Hematopoietic multipotent progenitor cell treated with erythropoietin and hydrocortisone succinate and interleukin-3 and kit ligand, for 15 days (in vitro differentiated cells): ENCODE measurements at places on chromosomes 4 and X.

DNA sequence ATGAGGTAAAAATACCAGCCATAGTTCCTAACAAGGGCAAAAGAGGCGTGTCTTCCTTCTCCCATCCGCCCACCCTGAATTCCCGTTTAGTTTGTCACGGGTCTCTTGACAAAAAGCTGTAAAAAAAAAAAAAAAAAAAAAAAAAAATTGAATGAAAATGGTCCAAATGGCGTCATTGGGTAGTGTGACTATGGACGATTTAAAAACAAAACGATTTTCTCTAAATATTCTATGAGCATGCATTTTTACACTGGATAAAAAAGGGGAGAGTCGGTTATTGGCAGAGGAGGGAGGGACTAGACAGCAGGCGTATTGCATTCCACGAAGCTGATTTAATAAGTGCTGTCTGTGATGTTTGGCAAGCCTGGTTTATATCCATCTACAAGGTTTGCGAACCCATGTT is at the start of gene FAM133A:
FAM133A (plus strand) TSS at position 338 of the 403 bp plus-strand sequence. CDS start 35,214 bp downstream, outside the sequence.
- no peak for DNase-seq

DNA sequence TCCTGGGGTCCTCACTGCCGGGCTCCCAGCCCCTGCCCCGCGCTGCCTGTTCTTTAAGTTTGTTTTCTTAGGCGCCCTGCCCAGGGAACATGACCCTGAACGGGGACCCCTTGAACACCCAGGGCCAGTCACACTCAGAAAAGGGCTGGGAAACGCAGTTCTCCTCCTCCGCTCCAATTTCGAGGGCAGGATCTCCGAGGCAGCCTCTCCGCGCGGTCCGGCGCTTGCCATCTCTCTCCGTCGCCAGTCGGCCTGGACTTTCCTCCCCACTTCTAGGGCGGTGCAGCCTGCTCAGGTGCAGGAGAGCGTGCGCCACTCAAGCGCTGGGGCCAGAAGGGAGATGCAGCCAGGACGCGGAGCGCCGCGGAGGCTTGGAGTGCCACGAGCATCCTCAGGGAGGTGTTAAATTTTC is 9.9 kb downstream of the PRDM8 start:
- DNase-seq = no peak

GRCh38 chr4:8322794-8323704 is 53.5 kb downstream of the HTRA3 start:
- DNase-seq = no peak

DNA sequence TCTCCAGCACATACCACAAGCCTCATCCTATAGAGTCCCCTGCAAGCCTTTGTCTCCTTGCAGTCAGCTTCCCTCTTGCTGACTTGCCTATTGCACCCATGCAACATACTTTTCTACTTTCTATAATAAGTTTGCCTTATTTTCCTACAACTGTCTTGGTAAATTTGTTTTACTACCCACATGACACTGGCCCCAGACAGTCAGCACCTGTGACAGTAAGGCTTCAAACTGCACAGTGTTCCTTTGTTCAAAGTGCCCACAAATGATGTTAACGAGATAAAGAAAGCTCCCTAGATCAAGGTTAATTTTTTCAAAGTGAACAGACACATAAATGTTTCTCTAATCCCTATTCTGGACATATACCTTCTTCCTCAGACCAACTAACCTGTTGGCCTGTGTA is 529.1 kb upstream of the PCDH10 start:
- no peak for DNase-seq

- DNase-seq = no peak
Measured at GRCh38 chr4:77263247-77263646, 106.2 kb downstream of the CCNG2 start.

- no peak for DNase-seq
Measured at GRCh38 chr4:26015133-26015651, 101.2 kb downstream of the SMIM20 start.

- no peak for DNase-seq
Measured at GRCh38 chr4:138595171-138595570, 353.0 kb upstream of the SLC7A11 start.

DNA sequence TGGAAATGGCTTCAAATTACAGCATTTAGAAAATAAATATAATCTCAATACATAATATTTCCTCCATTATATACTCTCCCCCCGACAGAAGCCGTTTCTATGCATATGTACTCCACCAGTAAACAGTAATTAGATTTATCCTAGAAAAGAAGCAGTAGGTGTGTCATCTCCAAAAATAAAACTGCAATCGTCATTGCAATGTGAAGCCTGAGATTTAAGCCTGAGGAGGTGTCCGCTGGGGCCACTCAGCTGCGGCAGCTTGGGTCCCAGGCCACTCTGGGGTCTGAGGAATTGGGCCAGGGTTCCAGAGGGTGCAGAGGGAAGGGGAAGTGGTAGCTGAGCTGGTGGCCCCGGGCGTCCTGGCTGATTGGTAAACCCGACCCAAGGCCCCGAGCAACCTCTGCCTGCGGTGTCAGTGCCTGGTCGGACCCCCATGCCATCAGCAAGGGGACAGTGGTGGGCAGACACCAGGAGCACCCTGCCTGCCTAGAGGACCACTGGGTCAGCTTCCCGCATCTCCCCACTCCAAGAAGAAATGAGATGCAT is 7.8 kb upstream of the MXD4 start:
- DNase-seq = no peak

DNA sequence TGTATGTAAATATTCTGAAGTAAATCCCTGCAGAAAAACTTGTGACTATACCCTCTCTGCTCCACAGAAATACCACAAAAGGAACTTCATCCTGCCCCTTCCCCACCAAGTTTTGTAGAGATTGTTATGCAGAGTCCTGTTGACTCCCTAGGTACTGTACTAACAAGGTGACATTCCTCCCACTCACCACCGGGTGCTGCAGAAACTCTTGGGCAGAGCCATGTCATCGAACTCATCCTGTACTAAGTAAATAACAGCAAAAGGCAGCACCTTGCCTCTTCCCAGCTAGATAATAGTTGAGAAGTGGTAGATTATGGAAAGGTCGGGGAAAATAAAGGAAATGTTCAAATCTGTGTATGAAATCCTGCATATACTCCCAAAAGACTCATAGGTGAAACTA is 233.3 kb downstream of the STPG2 start:
- no peak for DNase-seq

DNA sequence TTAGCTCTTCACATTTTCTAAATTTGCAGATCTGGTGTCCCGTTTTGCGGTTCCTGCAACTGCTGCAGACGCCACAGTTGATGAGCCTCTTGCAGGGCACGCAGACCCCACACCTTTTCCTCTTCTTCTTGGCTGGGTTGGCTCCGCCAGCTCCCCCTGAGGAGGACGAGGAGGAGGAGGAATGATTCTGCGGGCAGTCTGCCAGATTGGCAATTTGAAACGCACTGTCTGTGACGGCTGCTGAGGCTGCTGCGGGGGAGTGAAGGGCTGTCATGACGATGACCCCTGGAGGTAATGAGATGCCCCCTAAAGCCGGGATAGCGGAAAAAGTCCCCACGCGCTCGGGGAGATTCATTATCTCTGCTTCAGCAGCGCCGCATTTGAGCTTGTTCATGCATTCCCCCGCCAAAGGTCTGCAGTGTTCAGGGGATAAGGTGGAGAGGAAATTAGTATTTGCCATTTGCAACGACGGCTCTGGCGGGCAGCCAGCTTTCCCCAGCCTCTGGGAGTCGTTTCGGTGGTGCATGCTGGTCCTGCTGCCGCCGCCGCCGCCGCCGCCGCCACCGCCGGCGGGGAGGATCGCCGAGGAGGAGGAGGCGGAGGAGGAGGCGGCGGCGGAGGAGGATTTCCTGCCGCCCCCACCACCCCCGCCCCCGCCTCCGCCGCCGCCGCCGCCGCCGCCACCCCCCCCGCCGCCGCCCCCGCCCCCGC is 3.8 kb downstream of the CXXC4 start:
- no peak for DNase-seq

DNA sequence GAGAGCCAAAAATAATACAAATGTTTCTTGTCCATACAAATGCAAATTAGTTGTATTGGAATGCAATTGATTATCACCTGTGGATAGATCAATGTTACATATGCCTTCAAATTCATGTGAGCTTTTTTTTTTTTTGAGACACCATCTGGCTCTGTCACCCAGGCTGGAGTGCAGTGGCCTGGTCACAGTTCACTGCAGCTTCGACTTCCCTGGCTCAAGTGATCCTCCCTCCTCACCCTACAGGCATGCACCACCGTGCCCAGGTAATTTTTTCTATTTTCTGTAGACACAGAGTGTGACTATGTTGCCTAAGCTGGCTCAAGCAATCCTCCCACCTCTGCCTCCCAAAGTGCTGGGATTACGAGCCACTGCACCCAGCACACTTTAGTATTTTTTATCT is 38.6 kb upstream of the TMEM184C start:
- no peak for DNase-seq

DNA sequence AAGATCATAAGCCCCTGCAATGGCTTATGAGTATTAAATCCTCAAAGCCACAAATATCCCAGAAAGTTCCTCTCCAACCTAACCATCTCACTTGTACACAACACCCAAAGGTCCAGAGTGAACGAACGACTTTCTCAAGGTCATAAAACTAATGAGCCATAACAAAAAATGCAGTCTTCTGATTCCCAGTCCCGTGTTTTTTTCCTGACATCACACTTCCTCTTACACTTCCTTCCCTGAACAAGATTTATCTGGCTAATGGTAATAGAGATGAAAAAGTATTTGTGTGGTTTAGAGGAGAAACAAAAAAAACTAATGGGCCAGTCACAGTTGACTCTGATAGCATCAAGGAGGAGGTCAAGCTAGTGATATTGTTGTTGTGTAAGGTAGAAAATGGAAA is 99.5 kb upstream of the KLHL13 start:
- no peak for DNase-seq

- DNase-seq = no peak
Measured at GRCh38 chr4:22456291-22456690, 59.6 kb downstream of the ADGRA3 start.

DNA sequence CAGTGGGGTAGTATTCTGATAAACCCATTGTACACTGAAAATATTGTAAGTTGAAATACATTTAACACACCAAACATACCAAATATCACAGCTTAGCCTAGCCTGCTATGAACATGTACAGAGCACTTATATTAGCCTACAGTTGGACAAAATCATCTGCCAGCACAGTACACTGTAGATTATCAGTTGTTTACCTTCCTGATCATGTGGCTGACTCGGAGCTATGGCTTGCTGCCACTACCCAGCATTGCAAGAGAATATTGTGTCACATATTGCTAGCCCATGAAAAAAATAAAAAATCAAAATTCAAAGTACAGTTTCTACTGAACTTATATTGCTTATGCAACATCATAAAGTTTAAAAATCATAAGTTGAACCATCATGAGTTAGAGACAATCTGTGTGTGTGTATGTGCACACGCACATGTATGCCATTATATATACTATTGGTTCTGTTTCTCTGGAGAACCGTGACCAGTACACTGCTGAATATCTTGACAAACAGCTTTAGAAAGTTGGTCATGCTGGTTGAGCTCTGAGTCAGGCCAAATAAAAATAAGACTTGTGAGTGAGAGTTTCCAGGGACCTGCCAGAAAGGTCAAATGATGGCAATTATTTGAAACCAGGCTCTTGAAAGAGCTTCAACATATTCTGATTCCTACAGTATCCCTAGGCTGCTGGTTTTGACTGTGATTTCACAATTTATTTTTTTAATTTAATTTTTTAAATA is 238.5 kb downstream of the PRR32 start:
- no peak for DNase-seq

DNA sequence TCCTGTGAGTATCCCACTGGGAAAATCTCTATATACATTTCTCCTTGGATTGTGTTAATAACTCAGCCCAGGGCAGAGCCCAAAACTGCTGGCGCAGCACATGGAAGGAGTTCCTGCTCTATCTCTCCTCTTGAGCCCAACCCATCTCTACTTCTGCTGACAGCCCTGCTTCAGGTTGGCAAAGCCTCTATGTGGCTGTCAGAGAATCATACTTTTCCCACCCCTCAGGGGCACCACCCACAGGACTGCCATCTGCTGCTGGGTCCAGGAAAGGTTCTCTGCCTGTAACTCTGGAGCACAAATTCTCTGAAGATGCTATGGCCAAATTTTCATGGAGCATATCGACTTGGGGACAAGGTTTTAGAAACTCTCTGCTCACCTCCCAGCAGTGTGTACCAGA is 278.5 kb upstream of the EMCN start:
- DNase-seq = no peak

DNA sequence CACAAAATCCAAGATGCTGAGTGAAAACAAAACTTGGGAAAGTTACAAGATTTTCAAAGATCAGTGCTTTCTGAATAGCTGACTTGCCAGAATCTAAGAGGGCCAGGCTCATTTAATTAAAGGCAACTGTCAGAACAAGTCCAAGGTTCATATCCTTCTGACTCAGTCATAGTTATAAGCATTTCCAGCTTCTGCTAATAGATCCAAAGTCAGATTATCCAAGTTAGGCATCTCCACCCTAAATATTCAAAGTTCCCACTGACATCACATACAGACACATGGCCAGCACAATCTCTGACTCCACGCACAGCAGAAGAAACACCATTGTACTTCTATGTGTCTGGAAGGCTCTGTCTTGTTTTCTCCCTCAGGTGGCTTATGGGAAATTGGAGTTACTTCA is 41.8 kb downstream of the GASK1B start:
- no peak for DNase-seq

DNA sequence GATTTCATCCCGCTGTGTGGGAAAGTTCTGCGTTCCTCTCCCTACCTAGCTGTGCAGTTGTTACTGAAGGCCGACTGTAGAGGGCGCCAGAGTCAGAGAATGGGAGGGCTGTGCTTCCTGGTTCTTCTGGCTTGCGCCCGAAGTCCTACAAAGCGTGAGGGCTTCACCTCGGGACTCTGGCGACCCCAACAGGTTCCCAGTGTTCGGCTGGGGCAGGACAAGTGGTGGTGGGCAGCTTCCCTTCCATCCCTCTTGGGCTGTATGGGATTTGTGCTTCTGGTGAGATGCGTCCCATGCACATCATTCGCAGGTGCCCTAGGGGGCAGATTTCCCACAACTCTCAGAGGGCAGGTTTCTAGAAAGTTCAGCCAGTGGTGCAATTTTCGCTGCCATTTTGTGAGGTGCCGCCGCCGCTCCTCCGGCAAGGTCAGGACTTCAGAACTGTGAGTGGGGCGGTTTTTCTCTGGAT is 27.3 kb downstream of the CT45A1 start:
- peak; percentile 27 for DNase-seq

DNA sequence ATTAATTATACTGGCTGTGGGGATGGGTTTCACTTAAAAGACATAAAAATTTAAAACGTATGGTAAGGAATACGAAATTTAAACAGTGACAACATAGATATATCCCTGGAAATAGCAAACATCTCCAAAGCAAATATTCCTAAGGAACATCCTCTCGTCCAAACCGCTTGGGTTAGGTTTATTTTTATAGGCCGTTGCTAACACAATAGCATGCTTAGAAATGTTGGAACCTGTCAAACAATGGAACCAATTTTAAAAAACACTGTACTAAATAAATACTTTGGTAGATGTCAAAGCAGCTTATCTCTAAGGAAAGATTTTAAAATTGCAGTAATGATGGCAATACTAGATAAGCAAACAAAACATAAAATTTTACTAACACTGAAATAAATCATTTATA is 45.4 kb downstream of the SEC24D start:
- no peak for DNase-seq

GRCh38 chr4:94871644-94872305 is 114.0 kb downstream of the BMPR1B start:
- DNase-seq = no peak

GRCh38 chr4:26032630-26033317 is 118.8 kb downstream of the SMIM20 start:
- DNase-seq = no peak

- no peak for DNase-seq
Measured at GRCh38 chrX:152861826-152862225, 31.0 kb downstream of the NSDHL start.
